Stimulated activated CD8-positive, alpha-beta memory T cell treated with anti-CD3 and anti-CD28 coated beads, Interleukin-12 subunit alpha, Interleukin-12 subunit beta, amount 100 ng/mL, for 4 hours (primary cell): ENCODE measurements at places on chromosomes 5 and 9.
A peak's percentile ranks its signal among the peaks of the same experiment; 100 is the strongest.

- DNase-seq, result peak; percentile 6
Measured at GRCh38 chr5:56588636-56589480, 226.5 kb upstream of the MAP3K1 start.

DNA sequence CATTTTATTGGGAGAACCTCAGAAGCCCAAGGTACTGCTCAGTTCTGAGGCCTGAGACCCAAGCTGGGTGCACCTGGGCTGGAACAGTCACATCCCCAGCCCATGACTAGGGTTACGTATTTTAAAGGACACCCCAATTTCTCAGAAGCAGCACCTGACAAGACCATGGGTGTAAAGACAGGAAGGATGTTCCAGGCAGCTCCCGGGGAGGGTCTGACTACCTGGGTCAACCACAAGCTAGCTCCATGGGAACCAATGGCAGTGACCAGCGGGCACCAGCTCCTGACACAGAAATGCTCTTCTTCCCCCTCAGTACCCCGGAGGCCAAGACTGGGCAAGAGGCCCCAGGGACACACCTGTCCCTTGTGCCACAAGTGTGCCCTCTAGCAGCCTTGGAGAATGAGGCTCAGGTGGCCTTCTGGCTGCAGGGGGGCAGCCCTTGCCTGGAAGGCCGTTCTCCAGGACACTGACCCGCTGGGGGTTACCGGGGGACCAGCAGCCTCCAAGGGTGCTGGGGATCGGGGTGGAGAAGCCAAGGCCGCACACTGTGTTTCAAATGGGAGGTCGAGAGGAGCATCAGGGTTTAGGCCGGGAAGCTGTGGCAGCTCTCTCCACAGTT is 52.6 kb downstream of the IPPK start:
- DNase-seq, result no peak

- DNase-seq, result no peak
Measured at GRCh38 chr9:4674783-4675182, 4.6 kb upstream of the CDC37L1 start.

DNA sequence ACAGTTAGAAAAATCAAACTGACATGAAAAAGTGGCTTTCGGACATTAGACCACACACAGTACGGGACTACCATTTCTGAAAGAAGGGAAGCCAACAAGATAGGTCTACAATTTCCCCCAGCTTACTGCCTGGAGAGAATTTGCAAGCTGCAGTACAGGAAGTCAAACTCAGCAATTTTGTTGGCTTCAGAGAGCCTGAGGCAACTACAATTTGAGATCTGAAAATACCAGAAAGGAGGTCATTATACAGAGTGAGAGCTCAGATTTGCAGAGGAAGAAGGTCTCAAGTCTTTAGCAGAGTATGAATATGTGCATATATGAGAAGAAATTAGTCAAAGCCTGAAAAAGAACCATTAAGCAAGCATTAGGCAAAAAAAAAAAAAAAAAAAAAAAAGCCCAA is 83.0 kb downstream of the OXCT1 start:
- no peak for DNase-seq

- no peak for DNase-seq
Measured at GRCh38 chr5:89071101-89071940, 188.3 kb upstream of the MEF2C start.

- no peak for DNase-seq
Measured at GRCh38 chr5:132184588-132184987, 43.1 kb downstream of the P4HA2 start.

DNA sequence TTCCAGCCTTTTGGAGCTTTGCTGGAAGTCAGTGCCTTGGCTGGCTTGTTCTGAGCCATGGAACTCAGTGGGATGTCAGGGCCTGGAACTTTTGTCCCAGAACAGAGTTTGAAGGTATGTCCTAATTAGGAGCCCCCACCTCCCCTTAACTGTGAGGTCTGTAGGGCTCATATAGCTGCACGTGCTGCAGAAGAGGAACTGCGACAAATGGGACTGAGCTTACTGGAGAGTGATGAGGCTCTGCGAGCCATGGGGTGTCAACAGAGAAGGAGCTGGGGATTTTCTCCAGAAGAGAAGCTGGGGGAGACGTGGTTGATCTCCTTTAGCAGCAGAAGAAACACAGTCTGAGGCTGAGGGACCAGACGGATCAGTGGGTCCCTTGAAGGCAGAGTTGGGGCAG is 10.9 kb downstream of the TMEM8B start:
- DNase-seq, result no peak

- DNase-seq, result no peak
Measured at GRCh38 chr5:130541617-130542221, 623.3 kb downstream of the HINT1 start.

- DNase-seq, result no peak
Measured at GRCh38 chr5:78803353-78803752, 154.8 kb upstream of the LHFPL2 start.

DNA sequence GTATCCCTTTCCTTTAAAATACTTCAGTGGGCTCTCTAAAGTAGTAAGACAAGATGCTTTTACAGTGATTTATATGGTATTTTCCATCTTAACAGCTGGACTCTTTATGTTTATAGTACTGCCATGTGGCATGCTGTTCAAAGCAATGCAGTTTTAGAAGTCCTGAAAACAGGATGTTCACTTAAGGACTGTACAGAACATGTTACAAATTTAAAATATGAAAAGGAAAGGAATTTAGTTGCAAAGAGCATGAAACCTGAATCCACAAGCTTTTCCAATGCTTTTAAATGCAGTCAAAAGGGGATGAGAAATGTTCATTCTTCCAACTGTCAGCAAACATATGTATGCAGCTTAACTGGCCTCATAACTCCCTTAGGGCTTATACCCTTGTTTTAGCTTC is 580.2 kb downstream of the EFNA5 start:
- no peak for DNase-seq

GRCh38 chr9:109206670-109207069 is 39.6 kb upstream of the FRRS1L start:
- no peak for DNase-seq

- DNase-seq, result no peak
Measured at GRCh38 chr5:74337254-74337983, 303.1 kb downstream of the ENC1 start.

DNA sequence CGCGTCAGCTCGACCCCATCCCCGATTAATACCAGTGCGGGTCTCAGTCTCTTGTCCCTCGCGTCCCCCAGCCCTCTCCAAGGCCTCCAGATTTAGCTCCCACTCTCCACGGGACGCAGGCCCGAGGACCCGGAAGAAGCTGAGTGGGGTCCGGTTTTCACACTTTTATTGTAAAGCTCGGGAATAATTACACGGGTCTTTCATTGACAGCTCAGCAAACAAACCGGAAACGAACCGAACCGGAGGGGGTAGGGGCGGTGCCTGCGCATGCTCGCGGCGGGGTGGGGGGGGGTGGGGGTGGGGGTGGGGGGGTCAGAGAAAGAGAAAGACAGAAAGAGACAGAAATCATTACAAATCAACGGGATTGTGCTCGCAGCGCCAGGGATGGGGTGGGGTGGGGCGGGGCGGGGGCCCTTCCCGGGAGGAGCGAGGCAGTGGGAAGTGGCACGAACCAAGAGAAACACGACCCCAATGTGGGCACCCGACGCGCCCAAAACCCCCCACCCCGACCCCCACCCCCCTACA is 27.9 kb downstream of the PCDH1 start:
- peak; percentile 20 for DNase-seq

GRCh38 chr9:136565086-136565714 is 19.4 kb upstream of the NOTCH1 start:
- DNase-seq, result no peak

DNA sequence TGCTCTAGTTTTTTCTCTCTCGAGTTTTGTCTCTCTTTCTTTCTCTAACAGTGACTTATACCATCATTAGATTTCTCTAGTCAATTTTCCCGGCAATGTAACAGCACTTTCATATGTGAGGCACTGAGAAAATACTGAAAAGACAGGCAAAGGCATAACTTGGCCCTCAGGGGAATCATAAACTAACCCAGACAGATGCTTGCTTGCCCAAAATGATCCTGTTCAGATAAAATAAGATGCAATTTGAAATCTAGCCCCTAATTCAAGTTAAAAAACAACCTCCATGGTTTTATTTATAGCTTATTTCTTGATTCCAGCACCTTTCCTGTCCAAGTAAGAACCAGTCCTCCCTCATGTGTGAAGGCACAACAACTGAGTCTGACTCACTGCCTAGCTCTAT is 294.6 kb downstream of the GAS1 start:
- DNase-seq, result no peak

- no peak for DNase-seq
Measured at GRCh38 chr9:84950879-84951811, 281.6 kb downstream of the NTRK2 start.

GRCh38 chr9:9912459-9912858 is 700.3 kb downstream of the PTPRD start:
- DNase-seq, result no peak

DNA sequence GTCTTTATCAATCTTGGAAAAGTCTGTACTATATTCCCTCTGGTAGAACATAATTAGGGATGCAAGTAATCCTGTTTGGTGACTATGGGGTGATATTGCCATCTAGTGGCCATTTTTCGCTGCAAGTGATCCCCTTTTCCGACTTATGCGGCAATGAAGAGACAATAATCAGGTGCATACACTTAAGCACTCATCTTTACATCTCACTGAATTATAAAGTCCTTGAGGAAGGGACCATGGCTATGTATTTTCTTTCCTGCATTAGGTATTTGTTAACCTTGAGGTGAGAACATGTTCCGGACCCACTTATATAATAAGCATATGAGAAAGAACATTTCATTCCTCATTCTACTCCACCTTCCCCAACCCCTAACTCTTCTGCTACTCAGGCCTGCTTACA is 19.6 kb upstream of the LIX1 start:
- no peak for DNase-seq

- no peak for DNase-seq
Measured at GRCh38 chr9:133737071-133737773, 930 bp downstream of the SARDH start.

DNA sequence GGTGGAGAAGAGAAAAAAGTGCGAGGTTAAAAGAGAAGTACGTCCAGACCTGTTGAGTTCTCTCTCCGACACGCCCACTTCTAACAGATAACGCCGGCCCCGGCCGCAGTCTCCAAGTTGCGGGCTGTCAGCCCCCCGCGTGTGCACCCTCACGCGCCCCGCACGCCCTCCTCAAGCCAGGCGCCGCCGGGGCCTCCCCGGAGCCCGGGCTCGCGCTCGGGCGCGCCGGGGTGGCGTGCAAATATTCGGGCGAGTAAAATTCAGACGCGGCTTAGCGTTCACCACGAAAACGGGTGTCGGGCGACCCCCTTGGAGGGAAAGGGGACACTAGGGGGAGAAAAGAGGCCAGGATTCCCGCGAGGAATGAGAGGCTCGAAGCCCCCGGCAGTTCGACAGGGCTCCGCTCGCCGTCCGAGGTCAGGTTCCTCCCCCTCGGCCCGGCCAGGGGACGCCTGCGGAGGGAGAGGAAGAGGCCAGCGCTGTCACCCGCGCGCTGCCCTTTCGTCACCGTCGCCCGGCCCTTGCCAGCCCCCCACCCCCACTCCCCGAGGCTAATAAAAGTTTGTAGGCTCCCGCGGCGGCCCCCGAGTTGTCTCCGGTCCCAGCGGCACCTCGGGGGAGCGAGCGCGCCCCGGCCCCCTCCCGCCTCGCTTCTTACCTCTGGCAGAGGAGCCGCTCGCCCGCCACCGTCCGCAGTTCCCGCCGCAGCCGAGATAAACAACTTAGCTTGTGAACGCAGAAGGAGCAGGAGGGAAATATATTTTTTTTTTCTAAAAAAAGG is 743 bp downstream of the NR3C1 start:
- DNase-seq, result peak; percentile 28

DNA sequence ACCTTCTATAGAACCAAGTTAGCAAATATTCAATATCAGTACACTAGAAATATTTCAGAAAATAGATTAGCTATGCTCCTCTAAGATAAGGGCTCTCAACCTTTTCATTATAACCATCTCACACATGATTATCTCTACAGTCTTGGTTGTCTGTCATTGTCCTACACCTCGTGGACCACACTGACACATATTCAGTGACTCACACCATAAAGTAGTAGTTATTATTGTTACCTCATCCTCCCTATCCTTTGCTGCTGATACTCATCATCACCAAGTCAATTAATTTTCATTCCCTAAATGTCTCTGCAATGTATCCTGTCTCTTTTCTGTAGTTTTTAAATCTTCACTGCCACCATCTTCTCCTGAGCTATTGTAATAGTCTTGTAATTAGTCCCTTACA is 1309.2 kb upstream of the C9orf72 start:
- DNase-seq, result no peak

- DNase-seq, result no peak
Measured at GRCh38 chr9:87796196-87796595, 70.3 kb downstream of the CTSL start.

GRCh38 chr5:35887321-35888100 is 30.8 kb downstream of the IL7R start:
- DNase-seq, result no peak

DNA sequence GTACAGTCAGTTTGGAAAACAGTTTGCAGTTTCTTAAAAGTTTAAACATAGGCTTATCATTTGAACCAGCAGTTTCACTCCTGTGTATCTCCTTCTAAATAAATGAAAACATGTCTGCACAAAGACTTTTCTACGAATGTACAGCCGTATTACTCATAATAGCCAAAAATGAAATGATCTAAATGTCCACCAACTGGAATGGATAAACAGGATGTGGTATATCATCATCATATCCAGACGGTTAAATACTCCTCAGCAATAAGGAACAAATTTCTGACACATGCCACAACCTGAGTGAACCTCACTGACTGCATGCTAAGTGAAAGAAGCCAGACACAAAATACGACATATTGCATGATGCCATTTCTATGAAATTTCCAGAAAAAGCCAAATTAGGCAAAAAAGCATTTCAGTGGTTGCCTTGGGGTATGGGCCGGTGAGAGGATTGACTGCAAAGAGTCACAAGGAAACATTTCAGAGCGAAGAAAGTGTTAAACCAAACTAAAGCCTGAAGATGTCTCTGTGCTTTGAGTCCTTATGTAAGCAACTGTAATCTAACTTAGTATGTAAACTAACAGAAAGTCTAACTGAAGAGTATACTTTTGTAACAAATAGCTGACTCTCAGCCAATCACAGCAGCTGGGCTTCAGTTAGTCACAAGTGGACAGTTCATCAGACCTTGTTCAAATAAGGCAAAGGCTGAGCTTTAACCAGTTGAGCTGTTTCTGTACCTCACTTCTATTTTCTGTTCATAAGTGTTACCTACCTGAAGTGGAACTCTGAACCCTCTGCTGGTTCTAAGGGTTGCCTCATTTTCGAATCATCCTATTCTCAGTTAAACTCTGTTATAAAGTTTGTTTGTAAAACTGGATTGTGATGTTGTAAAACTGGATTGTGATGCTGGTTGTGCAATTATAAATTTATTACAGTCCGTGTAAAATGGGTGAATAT is 65.2 kb downstream of the TRIO start:
- no peak for DNase-seq
